ENCODE measurements at places on chromosomes 1 and 21.

DNA sequence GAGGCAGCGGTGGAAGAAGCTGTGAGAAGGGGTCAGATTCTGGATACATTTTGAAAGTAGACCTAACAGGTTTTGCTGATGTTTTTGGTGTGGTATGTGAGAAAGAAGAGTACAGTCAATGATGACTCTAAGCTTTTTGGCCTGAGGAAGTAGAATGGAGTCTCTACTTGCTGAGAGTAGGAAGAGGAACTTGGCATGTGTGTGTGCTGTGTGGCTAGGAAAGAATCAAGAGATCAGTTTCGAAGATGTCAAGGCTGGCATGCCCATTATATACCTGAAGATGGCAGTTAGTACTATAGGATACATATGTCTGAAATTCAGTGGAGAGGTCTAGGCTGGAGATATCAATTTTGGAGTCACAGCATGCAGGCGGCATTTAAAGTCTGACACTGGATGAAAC lies 64.4 kb downstream of the MAB21L3 start:
- DNase-seq, result no peak

DNA sequence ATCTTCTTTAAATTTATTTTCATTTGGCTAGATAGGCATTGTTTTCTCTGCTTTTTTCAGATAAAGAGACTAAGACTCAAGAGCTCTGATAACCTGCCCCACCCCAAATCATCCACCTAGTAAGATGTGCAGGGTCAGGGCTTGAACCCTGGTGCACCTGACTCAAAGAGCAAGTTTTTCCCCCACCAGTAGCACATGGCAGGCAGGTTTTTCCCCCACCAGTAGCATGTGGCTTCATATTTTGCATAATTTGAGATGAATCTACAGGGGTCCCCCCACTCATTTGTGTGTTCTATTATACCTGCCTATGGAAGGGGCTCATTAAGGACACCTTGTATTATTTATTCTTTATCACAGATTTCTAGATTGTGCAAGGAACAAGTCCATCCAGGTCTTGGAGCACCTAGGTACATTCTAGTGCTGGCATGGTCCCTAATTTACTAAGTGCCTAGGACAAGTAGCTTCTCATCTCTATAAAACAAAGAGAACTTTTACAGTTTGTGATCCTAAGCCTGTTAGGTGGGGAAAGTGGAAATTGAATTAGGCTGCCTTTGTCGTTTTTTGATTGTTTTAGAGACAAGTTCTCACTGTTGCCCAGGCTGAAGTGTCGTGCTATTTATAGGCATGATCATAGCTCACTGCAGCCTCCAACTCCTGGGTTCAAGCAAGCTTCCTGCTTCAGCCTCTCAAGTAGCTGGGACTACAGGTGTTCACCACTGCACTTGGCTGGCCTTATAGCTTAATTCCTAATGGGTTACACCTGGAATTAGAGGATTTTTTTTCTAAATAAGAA lies 13.2 kb upstream of the CTSE start:
- no peak for DNase-seq

DNA sequence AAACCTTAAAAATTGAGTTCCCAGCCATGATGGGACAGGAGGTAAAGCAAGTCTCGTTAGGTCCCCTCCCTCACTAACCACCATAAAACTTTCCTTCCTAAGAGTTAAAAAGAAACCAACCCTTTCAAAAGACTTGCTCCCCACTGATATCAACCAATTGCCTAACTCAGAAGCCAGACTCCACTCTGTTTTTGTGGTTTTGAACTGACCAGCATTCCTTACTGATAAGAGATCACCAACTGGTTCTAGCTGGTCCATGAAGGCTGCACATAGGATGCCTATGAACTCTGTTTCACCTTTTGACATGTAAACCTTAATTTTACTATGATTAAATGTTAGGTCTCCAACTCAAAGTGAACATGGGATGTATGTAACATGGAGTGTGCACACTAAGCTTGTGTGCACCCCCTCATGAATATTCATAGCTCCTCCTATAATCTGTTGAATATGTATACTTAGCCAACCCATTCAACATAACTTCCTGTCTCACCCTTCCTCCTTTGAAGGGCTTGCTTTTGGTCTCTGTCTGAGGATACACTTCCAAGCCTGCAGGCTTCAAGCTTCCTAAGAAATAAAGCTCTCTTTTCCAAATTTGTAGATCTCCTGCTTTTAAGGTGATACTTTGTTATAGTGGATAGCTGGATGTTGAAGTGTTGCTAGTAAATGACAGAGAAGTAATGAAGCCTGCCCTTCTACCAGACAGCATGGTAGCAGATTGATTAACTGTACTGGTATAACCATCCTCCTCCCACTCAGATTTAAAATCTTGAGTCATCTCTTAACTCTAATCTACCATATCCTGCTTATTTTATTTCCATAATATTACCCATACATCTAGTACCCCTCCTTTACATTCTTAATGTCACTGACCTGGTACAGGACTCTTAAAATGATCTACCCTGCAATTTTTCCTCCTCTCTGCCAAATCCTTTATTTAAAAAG lies 95.6 kb downstream of the ZNF644 start:
- peak; percentile 5 for DNase-seq

DNA sequence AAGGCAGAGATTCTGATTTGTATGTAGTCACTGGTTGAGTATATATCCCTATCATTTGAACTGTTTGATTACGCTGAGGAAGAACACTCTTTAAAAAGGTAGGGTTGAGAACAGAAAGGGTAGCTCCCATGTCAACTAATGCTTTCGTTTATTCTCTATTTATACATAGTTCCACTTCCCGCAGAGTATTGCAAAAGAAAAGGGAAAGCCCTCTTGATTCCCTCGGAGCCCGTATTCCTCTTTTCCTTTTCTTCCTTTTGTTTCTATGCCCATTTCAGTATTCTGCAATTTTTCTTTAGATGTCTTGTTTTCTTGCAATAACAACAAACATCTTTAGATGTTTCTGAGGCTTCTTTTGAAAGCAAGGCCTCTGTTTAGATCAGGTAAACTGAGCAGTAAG lies 78.2 kb downstream of the DNTTIP2 start:
- no peak for DNase-seq

- no peak for DNase-seq
These were observed 6.2 kb upstream of the TEX50 start for GRCh38 chr1:173628888-173629287.

- DNase-seq, result no peak
These were observed 674 bp downstream of the CEP350 start for GRCh38 chr1:179955287-179955680.

- peak; percentile 86 for DNase-seq
These were observed 72.3 kb upstream of the COL11A1 start for GRCh38 chr1:103180660-103181059.

DNA sequence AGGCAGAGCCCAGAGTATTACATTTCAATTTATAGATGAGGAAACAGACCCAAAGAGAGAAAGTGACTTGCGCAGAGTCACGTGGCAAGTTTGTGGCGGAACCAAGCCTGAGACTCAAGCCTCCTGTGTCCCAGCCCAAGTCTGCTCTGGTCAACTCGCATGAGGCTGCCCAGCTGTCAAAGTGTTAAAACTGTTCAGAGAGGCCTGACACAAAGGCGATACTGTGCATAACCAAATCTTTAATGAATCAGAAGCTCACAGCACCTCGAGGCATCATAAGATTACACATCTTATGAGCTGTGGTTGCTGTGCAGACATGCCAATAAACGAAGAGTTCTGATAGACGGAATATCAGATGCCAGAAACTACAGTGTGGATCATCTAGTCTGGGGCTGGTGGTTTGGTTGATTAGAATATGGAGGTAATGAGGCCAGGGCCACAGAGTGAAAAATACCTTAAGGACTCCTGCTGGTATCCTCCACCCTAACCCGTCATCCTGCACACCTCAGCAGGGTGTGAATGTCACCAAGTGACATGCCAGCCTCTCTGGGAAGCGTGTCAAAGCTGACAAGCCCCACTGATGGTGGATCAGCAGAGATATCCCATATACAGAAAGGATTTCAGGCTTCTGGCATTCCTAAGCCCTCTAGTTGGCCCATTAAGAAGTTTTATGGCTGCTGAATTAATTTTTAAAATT lies 42.2 kb downstream of the TNNT2 start:
- no peak for DNase-seq

DNA sequence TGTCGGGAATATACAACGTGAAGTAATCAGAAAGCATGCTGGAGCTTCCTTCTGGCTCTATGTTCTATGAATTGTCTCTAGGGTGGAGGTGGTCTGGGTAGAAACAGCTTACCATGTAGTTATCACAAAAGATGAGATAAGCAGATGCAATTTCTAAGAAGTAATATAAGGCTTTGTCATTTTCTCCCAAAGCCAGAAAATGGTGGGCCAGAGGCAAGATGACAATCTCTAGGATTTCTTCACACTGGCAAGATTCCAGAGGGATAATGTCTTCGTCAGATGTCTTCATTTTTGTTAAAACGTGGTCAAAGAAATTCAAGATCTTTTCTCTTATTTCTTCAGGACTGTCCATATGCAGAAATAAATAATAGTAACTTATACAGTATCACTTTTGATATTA lies 77.7 kb downstream of the ADCY10 start:
- no peak for DNase-seq

DNA sequence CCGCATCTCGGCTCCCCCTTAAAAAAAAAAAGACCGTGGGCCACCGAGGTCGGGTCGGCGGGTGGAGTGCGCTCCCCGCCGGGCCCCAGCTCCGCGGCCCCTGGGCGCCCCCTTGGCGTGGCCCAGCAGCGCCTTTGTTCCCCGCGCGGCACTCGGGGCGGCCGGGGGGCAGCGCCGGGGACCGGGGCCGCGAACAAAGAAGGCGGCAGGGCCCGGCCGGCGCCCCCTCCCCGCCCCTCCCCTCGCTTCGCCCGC lies 571 bp downstream of the MARCKSL1 start:
- no peak for DNase-seq

DNA sequence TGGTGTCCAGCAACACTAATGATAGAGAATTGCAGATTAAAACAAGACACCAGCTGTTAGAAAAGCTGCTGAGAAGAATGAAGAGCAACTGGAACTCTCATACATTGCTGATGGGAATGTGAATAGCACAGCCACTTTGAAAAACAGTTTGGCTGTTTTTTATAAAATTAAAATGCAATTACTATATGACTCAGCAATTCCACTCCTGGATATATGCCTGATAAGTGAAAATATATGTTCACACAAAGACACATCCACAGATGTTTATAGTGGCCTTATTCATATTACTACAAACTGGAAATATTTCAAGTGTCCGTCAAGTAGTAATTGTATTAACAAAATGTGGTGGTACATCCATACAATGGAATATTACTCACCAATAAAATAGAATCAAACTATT lies 99.7 kb upstream of the HAO2 start:
- no peak for DNase-seq

All from fibroblast of skin of left biceps (primary cell).